ENCODE measurements at places on chromosomes 7 and 10.

DNA sequence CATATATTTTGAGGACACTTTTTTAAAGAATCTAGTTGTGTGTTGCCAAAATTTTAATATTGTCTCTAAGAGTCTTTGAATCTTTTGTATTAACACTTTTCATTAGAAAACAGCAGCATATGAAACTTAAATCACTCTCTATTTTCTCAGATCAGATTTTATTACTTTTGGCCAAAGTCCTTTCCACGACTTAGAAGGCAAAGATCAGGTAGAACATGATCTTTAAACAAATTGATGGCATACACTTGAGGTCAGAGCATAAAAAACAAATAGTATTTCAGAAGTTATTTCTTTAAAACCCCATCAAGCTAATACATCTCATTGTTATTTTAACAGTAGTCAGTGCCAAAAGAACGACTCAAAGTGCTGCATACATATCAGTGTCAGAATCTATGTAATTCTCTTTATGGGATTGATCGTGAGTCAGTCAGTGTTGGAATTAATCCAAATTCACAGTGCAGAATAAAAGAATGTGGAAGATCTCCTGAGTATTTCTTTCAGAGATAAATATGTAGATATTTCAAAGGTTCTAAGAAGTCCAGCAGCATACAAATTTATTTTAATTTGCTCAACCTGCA lies 9.6 kb upstream of the AGMO start:
- DNase-seq = no peak

DNA sequence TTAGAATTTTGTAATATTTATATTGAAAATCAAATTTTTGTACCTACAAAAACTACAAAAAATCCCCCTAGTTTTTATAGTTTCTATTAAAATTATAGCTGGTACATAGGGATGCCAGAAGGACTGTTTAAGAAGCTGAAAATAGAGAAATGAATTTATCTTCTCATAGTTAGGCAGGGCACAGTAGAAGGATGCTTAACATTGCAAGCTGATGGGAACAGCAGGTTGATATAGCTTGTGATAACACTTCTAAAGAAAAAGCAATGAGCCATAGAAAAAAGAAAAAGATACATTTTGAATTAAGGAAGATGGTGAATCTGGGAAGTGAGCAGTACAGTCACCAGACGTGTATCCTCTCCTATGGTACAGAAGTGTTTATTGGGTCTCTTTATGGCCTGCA lies 32.0 kb downstream of the PTEN start:
- DNase-seq = no peak

- DNase-seq = peak; percentile 52
Measured at GRCh38 chr10:97479939-97480338, 18.3 kb downstream of the MMS19 start.

GRCh38 chr10:5589661-5590511 lies 65.1 kb downstream of the CALML3 start:
- DNase-seq = peak; percentile 65

- DNase-seq = no peak
Measured at GRCh38 chr7:94969434-94970084, 62.2 kb downstream of the PPP1R9A start.

DNA sequence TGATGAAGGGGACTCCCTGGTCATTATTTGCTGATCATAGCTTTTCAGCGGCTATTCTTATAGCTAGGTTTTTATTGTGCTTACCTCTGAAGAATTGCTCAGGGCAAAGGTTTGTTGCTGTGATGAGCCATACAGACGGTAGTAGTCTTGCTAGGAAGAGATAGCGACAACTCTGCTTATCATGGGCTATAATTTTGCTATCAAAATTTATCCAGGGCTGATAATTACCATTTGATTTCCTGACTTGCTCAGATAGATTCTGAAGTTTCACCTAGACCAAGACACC lies 103.9 kb downstream of the CFAP58 start:
- no peak for DNase-seq

Data from hematopoietic multipotent progenitor cell treated with erythropoietin and hydrocortisone succinate and interleukin-3 and kit ligand, for 4 days (in vitro differentiated cells).